Suppressor macrophage treated with lipopolysaccharide for 1 hour (primary cell): ENCODE measurements at places on chromosomes 6 and 20.

- DNase-seq: no peak
Measured at GRCh38 chr20:19291818-19292132, 79.3 kb downstream of the SLC24A3 start.

DNA sequence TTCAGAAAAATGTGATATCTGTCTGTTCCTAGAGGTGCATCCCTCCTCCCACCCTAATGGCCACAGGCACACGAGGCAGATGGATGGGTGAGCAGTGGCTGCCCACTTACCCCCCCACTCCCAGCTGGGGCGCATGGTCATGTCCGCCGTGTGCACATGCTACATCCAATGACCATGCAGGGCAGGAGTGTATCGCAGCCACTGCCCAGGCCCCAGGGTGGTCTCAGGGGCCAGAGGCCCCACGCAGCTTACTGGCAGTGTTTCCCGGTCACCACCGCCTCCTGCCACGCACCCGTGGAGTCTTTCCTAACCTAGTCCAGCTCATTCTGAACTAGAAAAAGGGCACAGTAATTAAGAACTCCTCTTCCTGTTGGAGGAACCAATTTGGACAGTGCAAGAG, 11.7 kb upstream of the HTR1B start:
- DNase-seq: no peak

GRCh38 chr20:62914970-62915457, 11.3 kb downstream of the DIDO1 start:
- no peak for DNase-seq

DNA sequence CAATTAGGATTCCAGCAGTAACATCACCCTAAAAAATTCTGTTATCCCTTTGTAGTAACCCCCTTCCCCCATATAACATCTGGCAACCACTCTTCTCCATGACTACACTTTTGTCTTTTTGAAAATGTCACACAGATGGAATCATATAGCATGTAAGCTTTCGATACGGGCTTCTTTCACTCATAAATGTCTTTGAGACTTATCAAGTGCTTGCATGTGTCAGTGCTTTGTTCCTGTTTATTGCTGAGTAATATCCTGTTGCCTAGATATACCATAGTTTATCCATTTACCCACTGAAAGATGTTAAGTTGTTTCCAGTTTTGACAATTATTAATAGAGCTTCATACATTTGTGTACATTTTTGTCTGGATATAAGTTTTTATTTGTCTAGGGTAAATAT, 10.4 kb upstream of the SNPH start:
- DNase-seq: peak; percentile 28

DNA sequence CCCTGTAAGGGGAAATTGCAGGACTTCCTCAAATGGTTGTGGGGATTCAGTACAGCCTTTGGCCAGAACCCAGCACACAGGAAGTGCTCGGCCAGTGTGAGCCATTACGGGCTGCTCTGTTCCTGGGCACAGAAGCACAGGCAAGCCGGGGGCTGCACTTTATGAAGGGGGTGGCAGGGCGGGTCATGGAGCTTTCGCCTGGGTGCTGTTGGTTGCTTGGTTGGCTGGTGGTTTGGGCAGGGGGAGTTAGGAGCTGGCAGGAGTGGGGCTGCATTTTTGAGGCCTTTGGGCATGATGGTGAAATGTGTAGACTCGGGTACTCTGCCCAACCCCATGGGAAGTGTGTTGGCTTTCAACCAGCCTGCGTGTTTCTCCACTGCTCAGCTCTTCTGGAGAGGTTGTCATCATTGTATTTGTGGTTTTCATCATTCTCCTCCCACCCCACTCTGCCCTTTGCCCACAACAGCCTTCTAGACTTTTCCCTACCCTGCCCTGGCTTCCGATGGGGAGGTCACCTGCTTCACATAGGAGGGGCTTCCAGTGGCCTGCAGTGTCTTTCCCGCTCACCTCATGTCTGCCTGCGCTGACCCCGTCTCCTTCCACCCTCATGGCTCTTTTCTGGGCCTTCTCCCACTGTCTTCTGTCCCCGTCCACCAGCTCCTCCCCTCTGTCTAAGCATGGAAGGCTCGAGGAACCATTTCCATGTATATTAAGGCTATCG, 16.1 kb upstream of the RBM38 start:
- peak; percentile 83 for DNase-seq

DNA sequence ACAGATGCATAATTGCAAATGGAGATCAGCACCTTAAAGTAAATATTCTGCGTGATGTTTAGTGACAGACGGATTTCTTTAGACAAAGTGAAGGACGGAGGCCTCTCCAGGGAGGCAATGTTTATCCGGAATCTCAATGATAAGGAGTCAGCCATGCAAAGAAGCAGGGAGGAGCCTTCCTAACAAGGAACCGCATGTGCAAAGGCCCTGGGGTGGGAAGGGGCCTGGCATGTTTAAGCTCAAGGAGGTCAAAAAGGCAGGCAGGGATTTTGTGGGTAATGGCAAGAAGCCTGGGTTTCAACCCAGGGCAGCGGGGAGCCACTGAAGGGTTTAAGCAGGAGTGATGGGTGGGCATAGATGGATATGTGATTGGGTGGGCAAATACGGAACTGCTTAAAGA, 678 bp downstream of the BPIFB3 start:
- no peak for DNase-seq

GRCh38 chr20:517221-517620, 26.4 kb downstream of the CSNK2A1 start:
- DNase-seq: no peak

- no peak for DNase-seq
Measured at GRCh38 chr6:23055523-23055922, 486.2 kb downstream of the HDGFL1 start.

DNA sequence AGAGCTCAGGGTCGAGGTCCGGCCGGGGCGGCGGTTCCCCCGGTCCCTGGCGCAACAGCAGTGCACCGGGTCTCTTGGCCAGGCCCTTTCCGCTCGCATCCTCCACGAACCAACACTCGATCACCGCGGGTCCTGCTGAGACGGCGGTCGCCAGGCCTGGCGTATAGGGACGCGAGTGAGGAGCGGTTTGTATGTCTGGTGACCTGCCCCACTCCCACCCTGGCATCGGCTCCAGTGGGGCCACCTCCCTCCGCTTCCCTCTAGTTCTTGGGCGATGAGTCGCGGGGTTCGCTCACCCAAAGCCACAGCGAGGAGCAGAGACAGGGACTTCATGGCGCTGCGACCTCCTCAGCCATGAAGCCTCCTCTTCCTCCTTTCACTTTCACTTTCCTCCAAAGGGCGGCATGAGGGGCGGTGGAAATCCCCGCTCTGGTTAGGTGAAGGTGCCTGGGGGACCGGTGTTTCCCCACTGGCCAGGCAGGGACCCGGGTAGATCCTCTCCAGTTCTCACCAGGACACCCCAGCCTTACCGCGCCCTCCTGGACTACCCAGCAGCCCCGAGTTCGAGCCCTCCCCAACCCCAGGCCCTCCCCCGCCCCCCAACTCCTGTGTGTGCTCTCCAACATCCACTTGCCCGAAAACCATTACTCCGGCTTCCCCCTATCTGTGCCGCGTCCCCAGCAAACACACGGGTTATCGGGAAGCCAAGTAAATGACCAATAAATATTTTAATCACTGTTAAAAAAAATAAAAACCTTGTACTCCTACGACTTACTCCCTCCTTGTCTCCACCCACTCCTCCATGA, at the start of gene TAPBP:
Gene TAPBP, minus strand, starts transcription at position 370 of the 806 bp plus-strand sequence. Its CDS starts 37 bp downstream, at position 333.
- DNase-seq: peak; percentile 92

- DNase-seq: no peak
Measured at GRCh38 chr6:142551274-142551811, 249.5 kb downstream of the ADGRG6 start.
